PC-3 (cell line): ENCODE measurements at places on chromosomes 5 and 9.

DNA sequence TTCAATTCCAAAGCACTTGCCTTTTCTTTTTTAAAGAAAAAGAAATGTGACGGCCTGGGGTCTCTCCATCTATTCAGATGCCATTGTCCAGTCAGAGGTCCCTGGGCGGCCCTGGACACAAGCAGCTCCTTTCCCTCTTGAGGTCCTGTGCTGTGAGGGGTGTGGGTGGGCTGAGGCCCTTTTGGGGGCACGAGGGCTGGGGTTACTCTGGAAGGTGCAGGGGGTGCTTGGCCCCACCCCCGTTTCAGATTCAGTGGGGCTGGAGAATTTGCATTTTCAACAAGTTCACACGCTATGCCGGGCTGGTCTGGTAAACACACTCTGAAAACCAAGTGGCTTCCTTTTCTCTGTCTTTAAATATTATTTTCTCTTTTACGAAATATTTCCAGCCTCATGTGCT, 91.4 kb upstream of the PHYKPL start:
- no peak overlapping the region for H3K27ac ChIP-seq
- H3K27me3 ChIP-seq = peaks cover 16% of the 10 kb centered on the region
- H3K36me3 ChIP-seq = no peaks in the 10 kb centered on the region
- DNase-seq = no peak
- H3K4me1 ChIP-seq = no peaks in the 10 kb centered on the region

DNA sequence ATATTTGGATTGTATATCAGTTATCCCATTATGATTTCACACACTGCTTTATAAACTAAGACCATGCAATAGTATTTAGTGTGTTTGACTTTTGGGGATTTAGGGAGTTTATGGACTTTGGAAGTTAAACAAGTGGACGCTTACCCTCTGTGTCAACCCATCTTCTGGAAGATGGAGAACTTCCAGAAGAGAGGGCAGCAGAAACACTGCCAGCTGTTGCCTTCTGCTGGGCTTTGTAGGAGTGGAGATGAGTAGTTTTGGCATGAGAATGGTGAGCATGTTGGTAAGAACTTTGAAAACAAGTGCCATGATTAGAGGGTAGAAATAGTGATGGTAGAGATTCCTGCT, 2.2 kb downstream of the DNAJC25 start:
- H3K36me3 ChIP-seq = no peaks in the 10 kb centered on the region
- H3K27me3 ChIP-seq = no peaks in the 10 kb centered on the region
- H3K27ac ChIP-seq = no peak overlapping the region
- DNase-seq = no peak
- H3K4me3 ChIP-seq = peak overlapping the region; percentile 93

GRCh38 chr9:34686732-34687131, 4.3 kb downstream of the CCL19 start:
- no peaks in the 10 kb centered on the region for H3K27me3 ChIP-seq
- H3K36me3 ChIP-seq = no peaks in the 10 kb centered on the region
- H3K27ac ChIP-seq = no peak overlapping the region
- no peak overlapping the region for H3K4me3 ChIP-seq

DNA sequence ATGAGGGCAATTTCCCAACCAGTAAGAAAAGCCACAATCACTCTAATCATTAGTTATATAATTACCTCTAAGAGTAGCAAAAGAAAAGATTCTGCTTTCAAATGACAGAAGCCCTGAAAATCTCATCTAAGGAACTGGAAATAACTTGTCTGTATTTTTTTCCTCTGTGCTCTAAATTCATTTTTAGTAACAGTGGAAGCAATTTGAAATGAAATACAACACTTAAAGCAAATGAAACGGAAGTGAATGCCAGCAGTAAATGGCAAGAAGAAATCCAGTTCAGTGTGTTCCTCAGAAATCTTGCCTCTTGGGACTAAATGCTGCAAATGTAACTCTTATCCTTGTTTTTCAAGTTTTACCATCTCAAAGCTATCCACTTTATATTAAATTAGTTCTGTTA, 294.9 kb downstream of the TAF11L14 start:
- H3K4me1 ChIP-seq = no peaks in the 10 kb centered on the region
- H3K27me3 ChIP-seq = no peaks in the 10 kb centered on the region
- DNase-seq = no peak
- H3K36me3 ChIP-seq = no peaks in the 10 kb centered on the region
